ENCODE measurements at places on chromosomes 5 and 9.

DNA sequence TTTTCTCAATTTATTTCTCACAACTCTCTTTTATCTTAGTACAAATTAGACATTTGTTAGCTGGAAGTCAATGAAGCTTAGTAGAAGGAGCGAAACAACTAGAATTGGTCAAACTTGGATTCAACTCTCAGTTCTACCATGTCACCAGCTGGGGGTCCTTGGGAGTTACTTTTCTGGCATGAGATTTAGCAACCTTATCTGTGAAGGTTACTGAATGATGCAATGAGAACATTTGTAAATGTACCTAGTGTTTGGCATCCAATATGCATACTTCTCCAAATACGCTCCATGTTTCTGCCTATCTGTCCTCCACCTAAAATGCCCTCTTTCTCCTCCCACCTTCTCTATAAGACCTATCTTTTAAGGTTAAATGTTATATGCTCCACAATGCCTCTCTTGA lies 6.3 kb downstream of the HNRNPA0 start:
- no peak for DNase-seq

GRCh38 chr5:52693280-52693679 lies 94.4 kb upstream of the ITGA1 start:
- DNase-seq: no peak

- DNase-seq: no peak
These were observed 39.2 kb upstream of the RAB3C start for GRCh38 chr5:58543723-58544122.

- no peak for DNase-seq
These were observed 88.2 kb downstream of the PTPN3 start for GRCh38 chr9:109409773-109410397.

DNA sequence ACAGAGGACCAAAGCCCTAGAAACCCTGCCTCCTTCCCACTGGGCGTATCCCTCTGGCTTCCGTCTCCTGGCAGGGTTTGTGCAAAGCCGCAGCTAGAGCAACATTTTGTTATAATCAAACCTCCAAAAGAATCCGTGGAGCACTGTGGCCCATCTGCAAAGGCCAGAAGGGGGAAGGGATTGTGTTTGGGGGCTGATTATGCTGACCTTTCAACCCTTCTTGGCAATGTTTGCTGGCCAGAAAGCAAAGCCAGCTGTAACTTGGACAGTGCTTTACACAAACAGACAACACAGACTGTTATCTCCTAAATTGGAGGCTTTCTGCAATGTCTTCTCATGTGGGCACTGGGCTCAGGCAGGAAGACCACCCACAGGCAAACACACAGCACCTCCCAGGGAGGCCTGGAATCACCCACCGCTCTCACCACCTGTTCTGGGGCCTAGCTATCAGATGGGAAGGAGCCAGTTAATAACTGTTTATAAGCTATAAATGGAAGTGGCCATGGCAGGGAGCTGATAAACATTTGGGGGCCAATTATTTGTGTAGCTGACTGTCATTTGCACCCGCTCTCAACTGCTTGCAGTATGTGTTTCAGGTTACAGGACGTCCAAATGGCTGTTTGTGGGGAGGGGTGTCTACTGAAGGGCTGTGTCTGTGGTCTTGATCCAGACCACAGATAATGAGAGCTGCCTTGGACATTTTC lies 121.6 kb upstream of the ERCC6L2 start:
- DNase-seq: no peak

DNA sequence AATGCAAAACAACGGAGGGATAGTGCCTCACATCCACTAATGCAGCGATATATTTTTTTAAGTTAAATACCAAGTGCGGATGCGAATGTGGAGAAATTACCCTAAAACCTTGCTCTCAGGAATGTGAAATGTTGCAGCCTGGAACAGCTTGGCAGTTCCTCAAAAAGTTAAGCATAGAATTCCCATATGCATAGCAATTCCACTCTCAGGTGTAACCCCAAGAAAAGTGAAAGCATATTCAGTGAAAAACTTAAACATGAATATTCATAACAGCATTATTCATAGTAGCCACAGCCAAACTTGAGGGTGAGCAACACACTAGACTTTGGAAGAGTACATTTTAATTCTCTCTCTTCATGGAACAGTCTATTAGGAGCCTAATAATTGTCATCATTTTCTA lies 83.2 kb upstream of the ICE1 start:
- no peak for DNase-seq

- DNase-seq: no peak
These were observed 234.0 kb downstream of the DIRAS2 start for GRCh38 chr9:90408659-90409058.

- DNase-seq: no peak
These were observed 135.0 kb upstream of the SMIM23 start for GRCh38 chr5:171650597-171650996.

DNA sequence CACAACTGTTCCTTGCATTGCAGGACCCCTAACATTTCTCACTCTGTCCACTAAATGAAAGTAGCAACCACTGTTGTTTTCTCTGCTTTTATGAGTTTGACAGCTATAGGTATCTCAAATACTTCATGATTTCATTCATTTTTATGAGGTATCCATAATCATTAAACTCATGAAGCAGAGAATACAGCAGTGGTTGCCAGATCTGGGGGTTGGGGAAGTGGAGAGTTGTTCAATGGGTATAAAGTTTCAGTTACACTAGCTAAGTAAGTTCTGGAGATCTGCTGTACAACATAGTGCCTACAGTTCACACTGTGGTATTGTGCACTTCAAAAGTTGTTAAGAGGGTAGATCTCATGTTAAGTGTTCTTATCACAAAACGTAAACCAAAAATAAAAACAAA lies 23.4 kb upstream of the CAMK4 start:
- no peak for DNase-seq

GRCh38 chr5:95891499-95891898 lies 69.0 kb upstream of the GLRX start:
- DNase-seq: no peak

- no peak for DNase-seq
These were observed 142.9 kb upstream of the POU5F2 start for GRCh38 chr5:93884254-93884653.

- DNase-seq: no peak
These were observed 35.1 kb downstream of the EXOSC2 start for GRCh38 chr9:130728721-130729120.

GRCh38 chr5:111461255-111461671 lies 51.1 kb downstream of the STARD4 start:
- DNase-seq: peak; percentile 33

- no peak for DNase-seq
These were observed 4.0 kb upstream of the DEPDC1B start for GRCh38 chr5:60703944-60704343.

- no peak for DNase-seq
These were observed 125.3 kb downstream of the CEP120 start for GRCh38 chr5:123297866-123298265.

- DNase-seq: no peak
These were observed 469.1 kb downstream of the RAB3C start for GRCh38 chr5:59051951-59052350.

- DNase-seq: no peak
These were observed 665 bp downstream of the TCF7 start for GRCh38 chr5:134114886-134115805.

- no peak for DNase-seq
These were observed 169.1 kb downstream of the DMRT2 start for GRCh38 chr9:1219284-1219683.

GRCh38 chr9:2620919-2621721 lies 467 bp upstream of the VLDLR start:
- peak; percentile 70 for DNase-seq

GRCh38 chr9:92603990-92604389 lies 65.9 kb downstream of the IPPK start:
- no peak for DNase-seq

DNA sequence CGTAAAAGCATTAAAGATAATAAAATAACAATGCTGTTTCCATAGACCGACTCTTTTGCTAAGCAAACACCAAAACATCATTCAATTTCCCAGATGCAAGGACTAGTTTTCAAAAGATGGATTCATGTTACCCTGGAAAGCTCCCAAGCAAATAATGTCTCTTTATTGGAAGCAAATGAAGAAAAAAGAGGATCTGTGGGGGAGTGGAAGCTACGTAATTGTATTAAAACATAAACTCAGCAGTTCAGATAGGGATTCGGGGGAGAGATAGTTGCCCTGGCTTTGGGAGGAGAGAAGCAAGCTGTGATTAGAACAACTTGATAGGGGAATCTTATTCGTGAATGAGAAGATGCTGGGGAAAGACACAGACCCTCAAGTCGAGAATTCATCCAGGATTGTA lies 491.0 kb upstream of the CLINT1 start:
- no peak for DNase-seq

DNA sequence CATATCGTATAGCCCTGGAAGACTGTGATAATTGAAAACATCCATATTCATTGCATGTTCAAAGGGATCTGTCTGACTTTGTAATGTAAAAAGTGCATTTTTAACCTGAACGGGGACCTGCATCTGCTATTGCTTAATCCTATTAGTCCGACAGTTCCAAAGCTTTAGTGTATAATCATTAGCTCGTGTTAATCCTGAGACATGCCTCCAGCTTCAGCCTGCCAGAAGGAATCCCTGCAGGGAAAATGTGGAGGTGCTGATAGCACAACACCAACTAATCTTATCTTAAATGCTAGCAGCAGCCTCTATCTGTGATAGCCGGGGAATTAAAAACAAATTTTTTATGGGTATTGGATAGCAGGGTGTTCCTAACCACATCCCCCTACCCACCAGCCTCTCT lies 495.2 kb downstream of the TLE4 start:
- DNase-seq: no peak

DNA sequence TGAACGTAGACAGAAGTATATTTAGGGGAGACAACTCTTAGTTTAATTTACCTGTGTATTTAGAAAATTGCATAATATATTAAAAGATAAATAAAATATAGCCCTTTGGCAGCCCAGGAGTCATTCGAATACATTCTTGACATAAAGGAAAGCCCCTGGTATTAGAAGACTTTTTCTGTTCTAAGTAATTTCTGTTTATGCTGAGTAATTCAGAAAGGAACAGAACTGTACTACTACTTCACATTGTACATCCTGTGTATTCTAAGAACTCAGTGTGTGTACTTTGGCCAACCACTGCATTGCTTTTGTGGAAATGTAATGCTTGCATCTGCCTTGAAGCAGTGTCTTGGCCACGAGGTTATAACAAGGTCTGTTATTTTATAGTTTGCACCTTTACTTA lies 136.4 kb downstream of the KDM4C start:
- DNase-seq: no peak

- DNase-seq: no peak
These were observed 426.4 kb upstream of the TYRP1 start for GRCh38 chr9:12266758-12267157.

DNA sequence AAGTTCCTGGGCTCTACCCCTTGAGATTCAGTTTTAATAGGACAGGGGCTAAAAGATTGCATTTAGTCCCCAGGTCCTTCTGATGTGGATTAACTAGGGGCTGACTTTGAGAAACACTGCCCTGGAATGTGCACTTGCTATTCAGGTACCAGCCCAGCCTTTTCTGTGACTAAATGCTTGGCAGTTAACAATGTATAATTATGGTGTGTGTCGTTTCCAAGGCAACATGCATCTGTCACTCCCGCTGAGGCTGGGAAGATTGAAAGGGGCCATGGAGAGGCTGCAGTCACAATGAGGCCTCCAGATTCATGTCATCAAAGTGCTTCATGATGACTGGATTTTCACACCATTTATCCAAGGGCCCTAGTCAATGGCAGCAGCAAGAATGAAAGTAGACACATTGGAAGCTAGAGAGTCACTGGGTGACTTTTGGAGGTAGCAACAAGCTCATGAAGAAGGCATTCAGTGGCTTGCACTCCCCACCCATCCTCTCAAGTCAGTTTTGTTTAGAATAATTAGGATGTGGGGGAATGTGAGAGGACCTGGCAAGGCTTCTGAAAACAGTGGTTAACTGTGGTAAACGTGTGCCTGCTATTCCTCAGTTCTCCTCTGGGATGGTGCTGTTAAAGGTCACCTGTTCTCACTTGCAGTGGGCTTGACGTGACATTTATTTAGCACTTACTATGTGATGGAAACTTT lies 28.3 kb downstream of the RAI14 start:
- no peak for DNase-seq

- no peak for DNase-seq
These were observed 83.4 kb downstream of the CPLANE1 start for GRCh38 chr5:37165761-37166160.

GRCh38 chr9:138016406-138017187 lies 139.0 kb downstream of the CACNA1B start:
- no peak for DNase-seq

DNA sequence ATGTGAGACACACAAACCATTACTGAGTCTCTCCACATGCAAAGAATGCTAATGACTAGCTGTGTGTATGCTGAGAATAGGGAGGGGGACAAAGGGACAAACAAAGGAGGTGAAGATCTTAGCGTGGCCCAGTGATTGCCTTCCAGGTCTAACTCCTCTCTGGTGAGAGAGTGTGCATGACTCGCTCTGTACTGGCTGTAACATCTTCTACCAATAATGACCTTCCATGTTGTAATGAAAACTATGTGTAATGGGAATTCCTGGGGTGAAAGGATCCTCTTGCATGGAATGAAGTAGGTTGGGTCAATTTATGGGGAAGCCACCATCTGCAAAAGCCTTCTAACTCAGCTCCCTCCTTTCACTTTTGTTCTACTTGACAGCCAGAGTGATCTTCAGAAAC lies 24.4 kb upstream of the GPR151 start:
- DNase-seq: no peak

DNA sequence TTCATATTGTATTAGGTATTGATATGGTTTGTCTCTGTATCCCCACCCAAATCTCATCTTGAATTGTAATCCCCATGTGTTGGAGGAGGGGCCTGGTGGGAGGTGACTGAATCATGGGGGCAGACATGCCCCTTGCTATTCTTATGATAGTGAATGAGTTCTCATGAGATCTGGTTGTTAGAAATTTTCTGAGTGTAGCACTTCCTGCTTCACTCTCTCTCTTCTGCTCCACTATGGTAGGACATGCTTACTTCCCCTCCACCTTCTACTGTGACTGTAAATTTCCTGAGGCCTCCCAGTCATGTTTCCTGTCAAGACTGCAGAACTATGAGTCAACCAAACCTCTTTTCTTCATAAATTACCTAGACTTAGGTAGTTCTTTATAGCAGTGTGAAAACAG lies 187.4 kb upstream of the SLC24A2 start:
- no peak for DNase-seq
